ENCODE measurements at places on chromosomes 5 and 9.

DNA sequence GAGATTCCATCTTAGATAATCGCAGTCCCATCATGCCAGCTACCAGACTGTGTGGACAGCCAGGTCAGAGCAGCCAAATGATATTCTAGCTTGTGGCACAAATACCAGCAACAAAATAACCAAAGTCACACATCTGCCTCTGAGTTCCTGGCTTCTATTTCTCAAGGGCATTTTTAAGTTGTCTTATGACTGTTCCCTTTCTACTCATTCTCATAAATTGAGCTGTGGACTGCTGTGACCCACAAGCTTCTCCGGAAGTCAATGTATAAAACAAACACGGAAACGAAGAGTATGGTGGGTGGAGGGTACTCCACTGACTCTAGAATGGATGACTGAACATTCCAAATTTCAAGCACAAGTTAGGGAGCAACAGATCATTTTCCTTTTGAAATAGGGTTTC is 43.9 kb downstream of the PDCD1LG2 start:
- DNase-seq = no peak

GRCh38 chr9:5622016-5622415 is 6.9 kb upstream of the RIC1 start:
- DNase-seq = no peak

- peak; percentile 47 for DNase-seq
Measured at GRCh38 chr9:83622939-83623678, at the start of gene IDNK. Gene IDNK, plus strand, starts transcription at chr9:83623143. Its CDS starts 29 bp downstream, at chr9:83623172.

DNA sequence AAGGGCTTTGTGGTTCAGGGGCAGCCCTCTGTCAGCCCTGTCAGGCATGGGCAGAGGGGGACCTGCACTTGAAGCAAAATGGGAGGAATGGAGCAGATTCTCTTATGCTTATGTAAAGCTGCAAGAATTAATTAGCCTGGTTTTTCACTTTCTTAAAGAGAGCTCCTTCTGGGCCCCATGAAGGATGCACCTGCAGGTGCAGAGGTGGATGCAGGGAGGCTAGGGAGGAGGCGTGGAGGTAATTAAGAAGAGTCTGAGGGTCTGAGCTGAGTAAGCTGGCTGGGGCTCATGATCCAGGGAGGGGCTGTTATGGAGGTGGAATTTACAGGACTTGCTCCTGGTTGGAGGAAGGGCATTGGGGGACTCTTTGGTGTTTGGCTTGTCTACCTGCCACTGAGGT is 22.0 kb downstream of the NSG2 start:
- DNase-seq = no peak

DNA sequence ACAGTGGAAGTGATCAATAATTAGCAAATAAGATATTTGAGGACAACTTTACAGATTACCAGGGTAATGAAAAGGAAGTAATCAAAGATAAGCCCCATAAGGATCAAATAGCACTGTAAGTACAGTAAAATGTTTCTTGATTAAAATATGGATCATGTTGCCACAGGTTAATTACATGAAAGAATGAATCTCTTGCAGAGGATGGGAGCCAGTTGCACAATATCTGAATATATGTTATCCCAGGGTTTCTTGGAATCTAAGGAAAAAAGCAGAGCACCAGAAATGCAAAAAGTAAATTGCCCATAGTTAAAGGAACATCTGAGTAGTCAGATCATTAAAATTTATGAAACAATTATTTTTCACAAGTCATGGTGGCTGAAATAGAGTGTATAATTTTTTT is 13.8 kb upstream of the SRP19 start:
- DNase-seq = no peak

DNA sequence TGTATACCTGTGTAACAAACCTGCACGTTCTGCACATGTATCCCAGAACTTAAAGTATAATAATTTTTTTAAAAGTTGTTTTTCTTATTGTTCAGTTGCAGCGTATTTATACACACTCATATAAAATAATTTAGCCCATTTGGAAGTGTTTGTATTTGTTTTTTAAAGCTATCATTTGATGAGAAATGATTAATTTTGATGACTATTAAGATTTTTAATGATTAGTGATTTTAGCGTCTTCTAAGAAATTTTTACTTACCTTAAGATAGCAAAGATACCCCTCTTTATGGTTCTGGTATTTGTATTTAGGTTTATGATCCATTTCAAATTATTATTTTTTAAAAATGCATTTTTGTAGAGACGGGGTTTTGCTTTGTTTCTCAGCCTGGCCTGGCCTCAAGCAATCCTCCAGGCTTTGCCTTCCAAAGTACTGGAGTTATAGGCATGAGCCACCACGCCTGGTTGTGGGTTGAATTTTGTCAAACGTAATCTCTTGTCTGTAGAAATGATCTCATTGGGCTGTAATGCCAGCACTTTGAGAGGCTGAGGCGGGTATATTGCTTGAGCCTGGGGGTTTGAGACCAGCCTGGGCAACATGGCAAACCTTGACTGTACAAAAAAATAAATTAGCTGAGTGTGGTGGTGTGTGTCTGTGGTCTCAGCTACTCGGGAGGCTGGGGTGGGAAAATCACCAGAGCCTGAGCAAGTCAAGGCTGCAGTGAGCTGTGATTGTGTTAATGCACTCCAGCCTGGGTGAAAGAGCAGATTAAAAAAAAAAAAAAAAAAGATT is 26.9 kb downstream of the CSNK1G3 start:
- DNase-seq = no peak

DNA sequence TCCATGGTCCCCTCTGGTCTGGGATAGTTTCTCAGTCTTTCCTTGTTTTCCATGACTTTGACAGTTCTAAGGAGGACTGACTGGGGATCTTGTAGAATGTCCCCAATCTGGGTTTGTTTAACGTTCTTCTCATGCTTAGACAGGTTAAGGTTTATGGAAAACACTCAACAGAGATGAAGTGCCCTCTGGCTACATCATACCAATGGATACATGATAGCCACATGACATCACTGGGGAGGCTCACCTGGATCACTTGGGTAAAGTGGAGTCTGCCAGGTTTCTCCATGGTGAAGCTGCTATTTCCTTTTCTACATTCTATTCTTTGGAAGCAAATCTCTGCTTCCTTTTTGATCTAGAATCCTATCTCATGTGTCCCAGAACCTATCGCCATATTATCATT is 23.8 kb upstream of the ALDH1B1 start:
- no peak for DNase-seq

DNA sequence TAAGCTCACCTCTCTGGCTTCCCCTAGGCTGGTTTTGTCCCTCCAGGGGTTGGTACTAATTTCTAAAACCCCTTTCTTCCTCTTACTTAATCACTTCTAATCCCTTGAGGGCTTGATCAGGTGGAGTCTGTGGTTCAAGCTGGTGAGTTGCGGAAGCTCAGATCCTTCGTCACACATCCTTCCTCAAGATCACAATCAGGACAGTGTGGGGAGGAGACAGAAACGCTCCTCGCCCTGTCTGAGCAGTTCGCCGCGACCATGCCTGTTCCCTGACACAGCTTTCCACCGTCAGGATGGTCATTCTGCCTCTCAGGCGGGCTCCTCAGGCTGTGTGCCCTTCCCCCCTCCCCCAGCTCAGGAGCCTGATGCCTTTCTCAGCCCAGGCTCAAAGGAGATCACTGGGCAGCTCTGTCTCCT is 24.3 kb downstream of the CPLX2 start:
- DNase-seq = no peak

- DNase-seq = peak; percentile 69
Measured at GRCh38 chr9:4740638-4741364, at the start of gene AK3. Gene AK3, minus strand, starts transcription at chr9:4741202. Its CDS starts 115 bp downstream, at chr9:4741087.

- DNase-seq = no peak
Measured at GRCh38 chr5:61679562-61679961, 347.5 kb downstream of the ZSWIM6 start.

- DNase-seq = no peak
Measured at GRCh38 chr9:137645211-137645610, 26.4 kb downstream of the EHMT1 start.

DNA sequence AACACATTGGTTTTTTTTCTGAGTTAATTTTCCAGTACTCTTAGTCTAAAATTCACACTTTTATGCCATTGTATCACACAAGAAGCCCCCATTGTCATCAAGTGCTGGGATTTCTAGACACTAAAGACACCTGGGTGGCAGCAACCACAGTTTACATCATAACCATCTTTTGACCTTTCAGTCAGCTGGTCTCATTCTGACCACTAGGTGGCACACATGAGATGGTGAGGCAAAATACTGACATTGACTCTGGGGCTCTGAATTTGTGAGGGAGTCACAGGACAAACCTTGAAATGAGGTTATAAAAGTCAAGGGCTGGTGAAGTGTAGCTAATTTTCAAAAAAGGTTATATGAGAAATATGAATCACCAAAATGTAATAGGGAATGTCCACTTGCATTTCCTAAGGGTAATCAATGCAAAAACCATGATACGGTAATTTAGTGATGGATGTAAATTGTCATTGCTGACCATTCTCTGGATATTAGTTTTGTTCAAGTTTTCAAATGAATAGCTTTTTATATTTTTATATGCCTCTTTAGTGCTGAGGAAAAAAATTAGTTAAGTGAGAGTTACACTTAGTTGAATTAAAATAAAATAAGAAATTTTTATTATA is 229.4 kb downstream of the DMAC1 start:
- DNase-seq = no peak

GRCh38 chr9:91245431-91246313 is 116.0 kb downstream of the AUH start:
- DNase-seq = no peak

DNA sequence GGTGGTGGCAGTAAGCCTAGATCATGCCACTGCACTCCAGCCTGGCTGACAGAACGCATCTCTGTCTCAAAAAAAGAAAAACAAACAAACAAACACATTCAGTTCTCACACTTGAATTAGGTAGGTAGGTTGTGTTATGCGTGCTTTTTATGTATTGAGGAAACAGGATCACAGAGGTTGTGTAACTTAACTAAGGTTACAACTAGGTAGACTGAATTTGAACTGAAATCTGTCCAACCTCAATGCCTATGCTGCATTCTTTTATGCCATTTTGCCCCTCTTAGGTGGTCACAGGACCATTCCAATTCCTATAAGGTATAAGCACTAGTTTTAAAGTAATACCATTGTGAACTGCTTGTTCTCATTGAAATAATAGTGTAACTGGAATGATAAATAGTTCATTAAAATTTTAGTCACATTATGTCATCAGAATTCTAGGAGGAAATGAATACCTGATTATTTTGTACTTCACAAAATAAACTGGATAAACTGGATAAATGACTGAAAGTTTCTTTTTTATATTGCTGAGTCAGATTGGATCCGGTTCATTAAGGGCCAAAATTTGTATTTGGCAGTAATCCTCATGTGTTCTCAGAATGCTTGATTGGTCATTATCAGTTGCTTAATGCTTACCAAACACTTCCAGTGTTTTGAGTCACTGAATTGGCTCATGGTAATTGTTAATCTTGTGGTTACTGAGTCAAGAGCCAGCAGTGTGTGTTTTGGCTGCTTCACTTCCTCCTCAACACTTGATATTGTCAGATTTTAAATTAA is 7.1 kb downstream of the UBAP1 start:
- DNase-seq = no peak

DNA sequence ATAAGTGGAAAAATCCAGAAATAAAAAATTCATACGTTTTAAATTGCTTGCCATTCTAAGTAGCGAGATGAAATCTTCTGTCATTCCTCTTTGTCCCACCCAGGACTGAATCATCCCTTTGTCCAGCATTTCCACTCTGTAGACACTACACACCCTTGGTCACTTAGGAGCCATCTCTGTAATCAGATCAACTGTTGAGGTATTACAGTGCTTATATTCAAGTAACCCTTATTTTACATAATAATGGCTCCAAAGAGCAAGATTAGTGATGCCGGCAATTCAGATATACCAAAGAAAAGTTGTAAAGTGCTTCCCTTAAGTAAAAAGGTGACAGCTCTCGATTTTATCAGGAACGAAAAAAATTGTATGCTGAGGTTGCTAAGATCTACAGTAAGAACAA is 60.4 kb downstream of the TRIM36 start:
- no peak for DNase-seq

GRCh38 chr9:89168901-89169813 is 9.5 kb downstream of the SHC3 start:
- no peak for DNase-seq

DNA sequence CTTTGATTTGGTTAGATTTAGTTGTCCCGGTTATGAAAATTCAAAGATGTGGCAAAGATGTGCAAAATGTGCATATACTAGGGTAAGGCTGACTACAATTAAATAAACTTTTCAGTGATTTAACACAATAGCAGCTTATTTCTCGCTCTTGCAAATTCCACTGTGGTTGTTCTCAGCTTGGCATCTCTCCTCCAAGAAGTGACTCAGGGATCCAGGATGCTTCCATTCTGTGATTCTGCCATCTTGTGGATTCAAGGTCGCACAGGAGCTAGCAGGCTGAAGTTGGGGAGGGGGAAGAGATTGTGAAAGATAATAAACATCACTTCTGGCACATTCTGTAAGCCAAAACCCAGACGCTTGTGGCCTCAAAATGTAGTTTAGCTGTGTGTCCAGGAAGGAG is 60.1 kb upstream of the TGFBR1 start:
- no peak for DNase-seq

DNA sequence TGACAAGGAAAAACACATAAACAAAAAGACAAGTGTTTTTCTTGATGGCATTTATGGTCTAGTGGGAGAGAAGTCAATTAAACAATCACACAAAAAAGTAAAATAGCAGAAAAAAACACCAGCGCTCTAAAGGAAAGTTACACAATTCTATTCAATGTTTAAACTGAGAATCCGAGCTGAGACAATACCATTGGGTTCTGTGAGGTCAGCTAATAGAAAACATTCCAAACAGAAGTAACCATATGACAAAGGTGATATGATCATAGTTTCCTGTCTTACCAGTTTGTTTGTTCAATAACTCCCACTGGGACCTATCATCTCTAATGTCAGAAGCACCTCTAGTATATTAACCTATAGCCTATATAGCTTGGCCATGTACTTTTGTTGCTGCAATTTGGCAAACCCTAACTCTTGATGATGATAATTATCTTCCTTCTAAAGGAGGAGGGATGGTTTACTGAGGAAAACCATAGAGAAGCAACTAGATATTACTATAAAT is 1030.0 kb downstream of the CDH12 start:
- DNase-seq = no peak

DNA sequence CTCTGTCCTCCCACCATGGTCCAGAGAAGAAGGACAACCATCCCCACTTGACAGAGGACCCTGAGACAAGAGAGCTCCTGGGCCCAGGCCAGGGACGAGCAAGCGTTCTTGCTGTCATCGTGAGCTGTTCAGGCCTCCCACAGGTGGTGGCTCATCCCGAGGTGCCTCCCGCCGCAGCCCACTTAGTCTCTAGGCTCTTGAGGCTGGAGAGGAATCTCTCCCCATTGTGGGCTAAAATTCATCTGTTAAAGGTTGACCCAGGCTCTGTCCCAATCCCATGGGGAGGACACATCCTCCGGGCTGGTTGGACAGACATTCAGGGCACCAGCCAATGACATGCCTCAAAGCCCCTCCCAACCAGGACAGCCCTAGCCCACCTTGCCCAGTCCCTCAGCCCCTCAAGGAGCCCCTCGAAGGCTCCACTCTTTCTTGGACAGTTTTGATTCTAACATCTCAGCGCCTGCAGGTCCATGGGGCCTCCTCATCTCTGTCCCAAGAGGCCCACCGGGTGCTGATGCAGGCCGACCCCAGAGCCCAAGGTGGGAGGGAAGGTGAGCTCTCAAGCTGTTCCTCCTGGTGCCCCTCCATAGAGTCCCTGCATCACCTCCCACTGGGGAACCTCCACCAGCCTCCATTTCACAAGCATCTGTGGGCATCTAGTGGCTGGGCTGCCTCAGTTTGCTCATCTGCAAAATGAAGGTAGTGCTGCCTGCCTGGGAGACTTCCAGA is 52.9 kb downstream of the BARX1 start:
- DNase-seq = no peak
